T-helper 17 cell (primary cell): ENCODE measurements at places on chromosomes 5 and 9. TPM values are rescaled to one million over a fixed set of nuclear protein-coding genes. Genes with fewer than 3 reads are reported as not detected.

DNA sequence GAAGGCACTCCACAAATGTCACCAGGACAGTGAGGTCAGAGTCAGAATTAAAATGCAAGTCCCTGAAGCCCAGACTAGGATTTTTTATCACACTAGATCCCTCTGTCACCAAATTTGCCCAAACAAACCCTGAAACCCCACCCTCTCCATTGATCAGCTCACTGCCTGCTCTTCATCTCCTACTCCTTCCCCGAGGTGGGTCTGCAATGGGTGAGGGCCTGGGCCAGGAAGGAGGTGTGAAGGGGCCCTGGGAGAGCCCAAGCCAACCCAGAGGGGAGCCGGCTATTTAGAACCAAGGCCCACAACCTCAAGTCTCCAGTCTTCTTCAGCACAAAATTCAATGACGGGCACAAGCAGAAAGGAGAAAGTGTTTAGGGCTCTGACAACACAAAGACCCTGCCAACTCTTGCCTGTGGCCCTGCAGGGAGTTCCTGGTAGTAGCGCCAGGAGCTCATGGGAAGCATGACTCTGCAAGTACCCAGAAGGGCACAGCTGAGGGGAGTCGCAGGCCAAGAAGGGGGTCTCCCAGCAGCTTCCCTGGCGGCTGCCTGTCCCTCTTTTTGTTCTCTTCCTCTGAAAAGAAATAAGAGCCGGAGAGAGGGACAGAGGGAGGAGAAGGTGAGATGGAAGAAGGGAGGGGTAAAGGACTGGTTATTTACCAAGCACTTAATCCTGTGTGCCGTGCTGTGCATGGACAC, 5.5 kb downstream of the FOXI1 start:
- H3K4me1 ChIP-seq = no peaks in the 10 kb centered on the region
- no peak overlapping the region for H3K27ac ChIP-seq
- DNase-seq = no peak
- peaks cover 44% of the 10 kb centered on the region for H3K27me3 ChIP-seq

DNA sequence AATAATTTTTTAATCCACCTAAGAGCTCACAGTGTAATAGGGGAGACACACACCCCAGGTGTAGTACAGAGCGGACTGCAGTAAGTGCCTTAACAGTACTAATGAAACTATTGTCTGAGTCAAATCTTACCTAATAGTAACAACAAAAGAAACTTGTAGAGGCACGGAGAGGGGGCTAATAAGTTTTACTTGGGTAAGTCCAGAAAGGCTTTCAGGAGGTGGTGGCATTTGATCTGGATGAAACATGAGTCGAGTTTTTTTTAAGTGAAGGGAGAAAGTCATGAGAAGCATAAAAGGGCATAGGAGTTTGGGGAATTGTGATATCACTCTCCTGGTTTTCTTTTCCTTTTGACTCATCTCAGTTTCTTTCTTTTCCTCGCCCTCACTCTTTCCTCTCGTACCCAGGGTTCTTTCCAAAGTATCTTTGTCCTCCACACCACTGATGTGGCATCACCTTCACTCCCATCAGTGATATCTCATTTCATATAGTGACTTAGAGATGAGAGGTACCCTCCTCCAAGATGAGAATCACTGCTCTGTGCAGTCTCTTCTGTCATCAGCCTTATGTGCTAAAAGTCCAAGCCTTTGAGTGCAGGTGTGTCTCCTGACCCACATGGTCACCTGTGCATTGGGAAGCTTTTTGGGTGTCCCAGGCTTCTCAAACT, 2.0 kb downstream of the CTNNA1 start:
- DNase-seq = no peak
- peaks cover 18% of the 10 kb centered on the region for H3K27me3 ChIP-seq
- peak overlapping the region; percentile 58 for H3K4me3 ChIP-seq
- peaks cover 19% of the 10 kb centered on the region for H3K4me1 ChIP-seq
- H3K36me3 ChIP-seq = peaks cover 5% of the 10 kb centered on the region

- DNase-seq = no peak
- no peaks in the 10 kb centered on the region for H3K27me3 ChIP-seq
- H3K27ac ChIP-seq = no peak overlapping the region
- no peaks in the 10 kb centered on the region for H3K36me3 ChIP-seq
Measured at GRCh38 chr5:97554977-97555643, 372.1 kb upstream of the RIOK2 start.

DOCK8 gene
- total RNA-seq = 160 TPM

GRCh38 chr5:146565764-146566367, 49.9 kb upstream of the GPR151 start:
- H3K4me3 ChIP-seq = peak overlapping the region; percentile 12
- no peaks in the 10 kb centered on the region for H3K36me3 ChIP-seq
- H3K27ac ChIP-seq = no peak overlapping the region
- peaks cover 5% of the 10 kb centered on the region for H3K4me1 ChIP-seq

GRCh38 chr9:99118782-99119466, 14.0 kb downstream of the TGFBR1 start:
- peaks cover 3% of the 10 kb centered on the region for H3K36me3 ChIP-seq
- H3K27ac ChIP-seq = peak overlapping the region; percentile 88
- H3K27me3 ChIP-seq = no peaks in the 10 kb centered on the region
- peak overlapping the region; percentile 91 for H3K4me3 ChIP-seq
- DNase-seq = peak; percentile 16
- H3K4me1 ChIP-seq = peaks cover 61% of the 10 kb centered on the region
